ENCODE measurements at places on chromosomes 11 and 22. TPM values are rescaled to one million over a fixed set of nuclear protein-coding genes. Genes with fewer than 3 reads are reported as not detected.

Gene OR51B6
- total RNA-seq = not detected

Gene MYO7A
- 51.1 TPM for total RNA-seq

Gene CATSPERZ
- total RNA-seq = 3.1 TPM

Gene CD3E
- total RNA-seq = 0.55 TPM

Gene YPEL4
- total RNA-seq = 3.5 TPM

Gene GGTLC3
- total RNA-seq = not detected

Gene ILK
- total RNA-seq = 136 TPM

Gene DDI1
- not detected for total RNA-seq

Gene P4HA3
- 4.3 TPM for total RNA-seq

Gene MYOD1
- total RNA-seq = 2.4 TPM

Gene CST6
- not detected for total RNA-seq

Gene HORMAD2
- total RNA-seq = 1.6 TPM

Gene SCGB1D2
- total RNA-seq = not detected

Gene TMEM86A
- total RNA-seq = 7.3 TPM

Gene PACSIN2
- 54.4 TPM for total RNA-seq

Gene CARD18
- total RNA-seq = 0.88 TPM

Gene SLC22A24
- total RNA-seq = not detected

Gene LDHAL6A
- not detected for total RNA-seq

Gene OSBP
- total RNA-seq = 50.8 TPM

Gene POU2F3
- total RNA-seq = 0.27 TPM

Gene BTG4
- not detected for total RNA-seq

Gene PANX2
- total RNA-seq = 2.4 TPM

Gene RBFOX2
- total RNA-seq = 194 TPM

Gene ASPHD2
- 3.2 TPM for total RNA-seq

Gene ABCC8
- 10.6 TPM for total RNA-seq

Gene FAM180B
- total RNA-seq = 1.2 TPM

Gene PTDSS2
- total RNA-seq = 36.4 TPM

Gene TMX2
- total RNA-seq = 60.7 TPM

Gene OVCH2
- not detected for total RNA-seq

Gene THRSP
- 3.8 TPM for total RNA-seq

Gene NLRP14
- 0.88 TPM for total RNA-seq

Gene KDM4E
- total RNA-seq = not detected

Gene RFPL2
- total RNA-seq = not detected

Gene BDNF
- total RNA-seq = 5.2 TPM
